ENCODE measurements at places on chromosomes 13 and 19. TPM values are rescaled to one million over a fixed set of nuclear protein-coding genes. Genes with fewer than 3 reads are reported as not detected.

DNA sequence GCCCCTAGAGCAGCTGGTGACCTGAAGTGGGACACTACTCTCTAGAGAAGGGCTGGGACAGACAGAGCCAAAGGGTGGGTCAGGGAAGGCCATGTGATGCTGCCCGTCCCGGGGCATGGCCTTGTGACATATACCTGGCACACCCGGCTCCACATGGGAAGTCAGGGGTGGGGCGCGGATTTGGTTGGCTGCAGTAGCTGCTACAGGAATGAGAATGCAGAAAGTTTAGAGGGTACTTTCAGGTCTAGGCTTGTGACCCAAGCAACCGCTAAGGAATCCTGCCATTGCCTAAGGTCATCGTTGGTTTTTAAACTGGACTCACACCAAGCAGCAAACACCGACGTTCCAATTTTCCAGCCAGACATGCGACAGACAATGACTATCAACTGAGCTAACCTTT, 25.9 kb downstream of the RCBTB2 start:
- no peaks in the 10 kb centered on the region for H3K36me3 ChIP-seq
- H3K27ac ChIP-seq, result no peak overlapping the region
- H3K27me3 ChIP-seq, result no peaks in the 10 kb centered on the region
- H3K4me3 ChIP-seq, result no peak overlapping the region
- H3K4me1 ChIP-seq, result peaks cover 2% of the 10 kb centered on the region
- no peak for DNase-seq

GRCh38 chr19:15836330-15837220, 21.1 kb upstream of the OR10H1 start:
- H3K27me3 ChIP-seq, result peaks cover 30% of the 10 kb centered on the region
- no peak overlapping the region for H3K27ac ChIP-seq
- H3K4me3 ChIP-seq, result peak overlapping the region; percentile 77

- no peaks in the 10 kb centered on the region for H3K4me1 ChIP-seq
- H3K36me3 ChIP-seq, result no peaks in the 10 kb centered on the region
- H3K27ac ChIP-seq, result no peak overlapping the region
- H3K27me3 ChIP-seq, result no peaks in the 10 kb centered on the region
- H3K4me3 ChIP-seq, result no peak overlapping the region
- peak; percentile 43 for DNase-seq
Observed at GRCh38 chr13:49869519-49869918, 66.6 kb downstream of the SPRYD7 start.

- H3K4me3 ChIP-seq, result no peak overlapping the region
- H3K4me1 ChIP-seq, result no peaks in the 10 kb centered on the region
- no peak overlapping the region for H3K27ac ChIP-seq
- no peak for DNase-seq
- H3K27me3 ChIP-seq, result no peaks in the 10 kb centered on the region
- H3K36me3 ChIP-seq, result no peaks in the 10 kb centered on the region
Observed at GRCh38 chr13:73240193-73240592, 181.4 kb downstream of the KLF5 start.

DNA sequence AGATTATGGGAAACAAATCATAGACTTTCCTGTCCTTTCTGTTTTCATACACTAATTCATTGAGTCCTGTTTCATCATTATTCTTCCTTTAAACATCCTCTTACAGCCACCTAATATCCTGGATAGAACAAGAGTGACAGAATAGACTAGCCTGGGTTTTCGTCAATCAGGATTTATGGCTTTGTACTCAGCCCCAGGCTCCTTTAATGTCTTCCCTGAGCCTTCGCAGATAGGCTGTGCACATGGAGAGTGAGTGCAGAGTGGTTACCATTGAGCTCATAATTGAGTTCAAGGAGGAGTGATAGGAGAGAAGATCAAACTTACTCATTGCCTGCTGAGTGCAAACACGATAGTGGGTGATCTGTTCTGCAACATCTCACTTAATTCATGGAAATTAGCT, 304.9 kb downstream of the TDRD3 start:
- no peak for DNase-seq
- H3K4me3 ChIP-seq, result no peak overlapping the region
- no peaks in the 10 kb centered on the region for H3K4me1 ChIP-seq
- no peak overlapping the region for H3K27ac ChIP-seq

DNA sequence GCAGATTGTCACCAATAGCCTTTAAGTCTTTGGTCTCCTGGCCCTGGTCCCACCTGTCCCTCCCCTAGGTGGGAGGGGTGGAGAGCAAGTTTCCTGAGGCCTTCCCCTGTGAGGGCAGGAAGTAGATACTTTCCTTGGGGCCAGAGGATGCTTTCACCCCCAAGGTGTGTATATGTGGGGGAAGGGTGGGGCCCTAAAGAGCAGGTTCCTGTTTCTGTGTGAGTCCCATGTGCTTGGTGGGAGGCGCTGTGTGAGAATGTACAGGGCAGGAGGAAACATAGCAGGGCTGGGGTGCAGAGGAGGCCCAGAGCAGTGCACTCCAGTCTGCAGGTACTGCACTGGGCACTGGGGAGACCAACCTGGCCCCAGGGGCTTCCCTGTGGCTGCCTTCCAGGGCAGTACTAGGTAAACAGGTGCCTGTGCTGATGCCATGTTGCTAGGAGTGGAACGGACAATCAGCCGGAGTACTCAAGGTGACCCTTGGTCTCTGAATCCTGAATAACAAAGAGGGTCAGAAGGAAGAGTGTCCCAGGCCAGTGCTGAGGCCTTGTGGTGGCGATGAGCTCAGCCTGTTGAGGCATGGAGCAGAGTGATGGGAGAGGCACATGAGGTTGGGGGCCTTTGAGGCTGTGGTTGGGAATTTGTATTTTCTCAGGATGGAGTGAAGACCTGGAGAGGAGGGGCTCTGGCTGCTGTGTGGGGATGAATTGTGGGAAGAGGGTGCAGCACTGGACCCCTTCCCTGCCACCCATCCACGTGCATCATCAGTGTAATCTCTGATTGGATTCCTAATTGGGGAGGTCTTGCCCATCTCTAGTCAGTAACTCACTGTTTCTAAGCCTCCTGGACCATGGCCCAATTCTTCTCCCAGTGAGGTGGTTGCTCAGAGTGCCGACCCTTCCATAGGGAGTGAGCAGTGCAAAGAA, 5.1 kb downstream of the EGLN2 start:
- H3K27ac ChIP-seq, result no peak overlapping the region
- no peak overlapping the region for H3K4me3 ChIP-seq
- peaks cover 38% of the 10 kb centered on the region for H3K36me3 ChIP-seq
- no peak for DNase-seq

GRCh38 chr13:67554286-67554685, 324.1 kb upstream of the PCDH9 start:
- no peaks in the 10 kb centered on the region for H3K4me1 ChIP-seq
- H3K27ac ChIP-seq, result no peak overlapping the region
- H3K27me3 ChIP-seq, result no peaks in the 10 kb centered on the region
- no peaks in the 10 kb centered on the region for H3K36me3 ChIP-seq

DNA sequence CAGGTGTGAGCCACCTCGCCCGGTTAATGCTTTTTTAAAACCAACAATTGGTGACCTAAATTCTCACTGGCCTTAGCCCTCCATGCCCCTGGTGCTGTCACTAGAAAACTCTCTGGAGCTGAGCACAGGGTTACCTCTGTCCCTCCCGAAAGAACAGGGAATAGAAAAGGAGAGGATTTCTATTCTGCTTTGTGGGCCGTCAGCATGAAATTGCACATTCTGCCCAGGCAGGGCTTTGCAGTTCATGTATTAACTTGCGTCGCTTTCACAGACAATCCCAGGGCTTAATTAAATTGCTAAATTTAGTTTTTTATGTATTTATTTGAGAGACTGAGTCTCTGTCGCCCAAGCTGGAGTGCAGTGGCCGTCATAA, 583 bp upstream of the ZNF480 start:
- H3K27ac ChIP-seq, result 0 out of 2 replicates have a peak overlapping the region, but pooled peaks have one; percentile 40
- H3K4me1 ChIP-seq, result peaks cover 5% of the 10 kb centered on the region
- H3K36me3 ChIP-seq, result peaks cover 41% of the 10 kb centered on the region
- no peak for DNase-seq
- H3K4me3 ChIP-seq, result peak overlapping the region; percentile 77
- no peaks in the 10 kb centered on the region for H3K27me3 ChIP-seq

DNA sequence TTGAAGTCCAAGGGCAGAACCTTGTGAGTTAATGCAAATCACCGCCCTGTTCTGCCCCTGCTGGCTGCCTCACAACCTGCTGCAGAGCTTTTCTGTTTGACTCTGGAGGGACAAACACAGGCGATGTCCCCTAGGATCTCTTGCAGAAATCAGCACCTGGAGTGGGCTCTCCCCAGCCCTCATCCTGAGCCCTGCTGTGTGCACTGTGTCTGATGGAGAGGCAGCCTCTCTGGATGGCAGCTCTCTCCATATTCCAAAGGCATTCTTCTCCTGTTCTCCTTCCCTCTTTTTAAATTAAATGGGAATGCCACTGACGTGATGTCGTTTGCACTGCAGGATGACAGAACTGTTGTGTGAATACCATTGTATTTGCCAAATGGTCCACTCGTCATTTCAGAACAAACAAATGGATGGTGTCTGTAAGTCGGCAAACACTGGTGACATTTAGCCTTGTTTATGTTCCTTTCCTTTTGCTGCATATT, 184.1 kb downstream of the ZNF536 start:
- H3K4me3 ChIP-seq, result no peak overlapping the region
- no peak for DNase-seq
- no peaks in the 10 kb centered on the region for H3K36me3 ChIP-seq
- no peak overlapping the region for H3K27ac ChIP-seq

- H3K4me3 ChIP-seq, result no peak overlapping the region
- H3K4me1 ChIP-seq, result no peaks in the 10 kb centered on the region
- peaks cover 78% of the 10 kb centered on the region for H3K27me3 ChIP-seq
Observed at GRCh38 chr19:29022165-29022564, 190.8 kb downstream of the UQCRFS1 start.

- H3K36me3 ChIP-seq, result no peaks in the 10 kb centered on the region
- DNase-seq, result no peak
- no peak overlapping the region for H3K27ac ChIP-seq
- H3K4me3 ChIP-seq, result no peak overlapping the region
- no peaks in the 10 kb centered on the region for H3K4me1 ChIP-seq
Observed at GRCh38 chr19:16773259-16773658, 53.6 kb downstream of the NWD1 start.

Gene RFPL4A
- 0.06 TPM for polyA plus RNA-seq

Gene C19orf33
- not detected for polyA plus RNA-seq

Gene MRPL34
- 61.4 TPM for polyA plus RNA-seq

Gene PINLYP
- 5.5 TPM for polyA plus RNA-seq

Gene ATP4B
- polyA plus RNA-seq, result not detected

Gene FFAR1
- not detected for polyA plus RNA-seq

Gene ICAM5
- polyA plus RNA-seq, result 5.2 TPM

All from SK-N-SH (cell line).